Fibroblast of mammary gland (primary cell): ENCODE measurements at places on chromosomes 4 and X.

- no peak for DNase-seq
These were observed 53.5 kb downstream of the FAM114A1 start for GRCh38 chr4:38921151-38921550.

GRCh38 chr4:69760455-69760854 is at the start of gene SULT1B1:
TSS of gene SULT1B1 (minus strand) at chr4:69760620. CDS start at chr4:69755217, 5,403 bp downstream.
- DNase-seq, result peak; percentile 85

- DNase-seq, result peak; percentile 37
These were observed 257.6 kb upstream of the CXXC4 start for GRCh38 chr4:104752337-104752736.

GRCh38 chr4:47736146-47736545 is 101.7 kb downstream of the CORIN start:
- no peak for DNase-seq

DNA sequence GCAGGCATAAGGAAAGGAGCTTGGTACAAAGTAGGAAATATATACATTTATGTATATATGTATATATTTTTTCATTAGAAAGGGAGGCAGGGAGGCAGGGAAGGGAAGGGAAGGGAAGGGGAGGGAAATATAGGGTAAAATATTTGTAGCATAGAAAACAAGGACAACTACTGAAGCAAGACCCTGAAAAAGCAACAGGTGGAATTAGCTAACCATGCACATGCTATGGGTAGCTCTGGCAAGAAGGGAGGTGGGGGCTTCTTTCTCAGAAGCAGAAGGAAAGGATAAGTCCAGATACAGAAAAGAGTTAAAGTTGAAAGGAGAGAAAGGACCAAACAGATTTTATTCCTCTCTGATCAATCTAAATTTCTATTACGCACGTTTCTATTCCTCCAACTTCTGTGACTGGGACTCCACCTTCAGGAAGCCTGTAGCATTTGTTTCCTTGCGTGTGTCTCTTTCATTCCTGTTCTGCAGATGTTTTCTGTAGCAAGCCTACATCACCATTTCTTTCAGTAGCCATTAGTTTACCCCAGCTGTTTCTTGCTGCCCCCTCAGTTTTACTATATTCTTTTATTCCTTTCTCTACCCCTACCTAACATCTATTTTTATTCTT is 82.9 kb downstream of the OR13H1 start:
- peak; percentile 23 for DNase-seq

DNA sequence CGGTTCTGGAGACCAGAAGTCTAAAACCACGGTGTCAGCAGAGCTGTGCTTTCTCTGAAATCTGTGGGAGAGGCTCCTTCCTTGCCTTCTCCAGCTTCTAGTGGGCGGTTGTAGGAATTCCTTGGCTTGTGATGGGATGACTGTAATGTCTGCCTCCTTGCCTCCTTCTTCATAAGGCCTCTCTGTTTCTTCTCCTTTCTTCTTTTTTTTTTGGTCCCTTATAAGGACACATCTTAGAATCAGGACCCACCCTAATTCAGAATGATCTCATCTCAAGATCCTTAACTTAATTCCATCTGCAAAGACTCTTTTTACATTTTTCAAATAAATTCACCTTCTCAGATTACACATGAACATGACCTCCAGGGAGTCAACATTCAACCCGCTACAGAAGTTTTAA is 186.9 kb downstream of the STK32B start:
- peak; percentile 8 for DNase-seq

GRCh38 chr4:140044337-140044902 is 109.6 kb downstream of the MAML3 start:
- peak; percentile 30 for DNase-seq

- peak; percentile 52 for DNase-seq
These were observed 172.2 kb upstream of the CXCL13 start for GRCh38 chr4:77433418-77433733.

DNA sequence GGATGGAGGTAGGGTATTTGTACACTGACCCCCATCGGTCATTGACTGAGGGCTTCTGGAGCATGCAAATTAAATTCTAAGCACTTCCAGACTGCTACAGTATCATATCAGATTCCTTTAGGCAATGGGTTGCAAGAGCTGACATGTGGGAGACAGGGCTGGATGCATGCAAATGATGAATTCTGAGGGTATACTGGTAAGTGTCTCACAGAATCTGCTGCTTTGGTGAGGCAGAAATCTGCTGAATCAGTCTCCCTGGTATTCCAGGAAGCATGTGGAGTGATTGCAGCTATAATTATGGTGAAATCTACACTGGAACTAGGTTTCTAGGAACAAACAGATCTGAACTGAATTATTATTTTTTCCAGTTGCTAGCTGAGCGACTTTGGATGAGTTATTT is 684.9 kb upstream of the MAGEB2 start:
- peak; percentile 38 for DNase-seq

DNA sequence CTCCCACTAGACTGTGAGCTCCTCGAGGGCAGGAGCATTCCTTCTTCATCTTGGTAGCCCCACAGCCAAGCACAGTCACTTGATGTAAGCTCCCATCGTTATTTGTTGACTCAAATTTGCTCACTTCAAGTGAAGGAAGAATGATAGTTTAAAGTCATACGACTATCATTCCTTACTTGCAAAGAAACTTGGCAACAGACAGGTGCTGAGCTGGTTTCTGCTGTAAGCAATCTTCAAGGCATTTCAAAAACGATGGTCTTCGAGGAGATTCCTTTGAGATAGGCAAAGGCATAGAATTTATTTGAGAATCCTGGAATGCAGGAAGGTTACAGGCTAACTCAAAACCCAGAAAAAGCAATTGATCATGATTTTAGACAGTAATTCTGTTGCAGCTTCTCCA is 64.8 kb downstream of the QDPR start:
- DNase-seq, result peak; percentile 47

DNA sequence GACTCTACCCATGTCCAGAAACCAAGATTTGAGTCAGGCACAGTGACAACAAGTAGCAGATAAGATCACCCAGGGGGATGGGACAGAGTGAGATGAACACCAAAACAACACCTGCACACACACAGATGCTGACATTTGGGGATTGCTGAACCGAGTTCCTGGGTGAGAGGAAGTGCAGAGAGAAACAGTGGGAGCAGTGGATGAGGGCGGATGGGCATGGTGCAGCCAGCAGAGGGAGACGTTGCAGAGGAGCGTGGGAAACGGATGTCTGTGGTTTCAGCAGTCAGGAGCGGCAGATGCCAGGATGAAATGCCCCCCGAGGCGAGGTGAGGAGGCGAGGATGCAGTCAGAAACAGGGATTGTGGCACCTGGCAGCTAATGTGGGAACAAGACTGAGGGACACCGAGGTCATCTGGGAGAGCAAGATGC is 78.6 kb upstream of the STS start:
- DNase-seq, result no peak

- peak; percentile 93 for DNase-seq
These were observed 134.9 kb upstream of the VEGFC start for GRCh38 chr4:176927664-176928063.

DNA sequence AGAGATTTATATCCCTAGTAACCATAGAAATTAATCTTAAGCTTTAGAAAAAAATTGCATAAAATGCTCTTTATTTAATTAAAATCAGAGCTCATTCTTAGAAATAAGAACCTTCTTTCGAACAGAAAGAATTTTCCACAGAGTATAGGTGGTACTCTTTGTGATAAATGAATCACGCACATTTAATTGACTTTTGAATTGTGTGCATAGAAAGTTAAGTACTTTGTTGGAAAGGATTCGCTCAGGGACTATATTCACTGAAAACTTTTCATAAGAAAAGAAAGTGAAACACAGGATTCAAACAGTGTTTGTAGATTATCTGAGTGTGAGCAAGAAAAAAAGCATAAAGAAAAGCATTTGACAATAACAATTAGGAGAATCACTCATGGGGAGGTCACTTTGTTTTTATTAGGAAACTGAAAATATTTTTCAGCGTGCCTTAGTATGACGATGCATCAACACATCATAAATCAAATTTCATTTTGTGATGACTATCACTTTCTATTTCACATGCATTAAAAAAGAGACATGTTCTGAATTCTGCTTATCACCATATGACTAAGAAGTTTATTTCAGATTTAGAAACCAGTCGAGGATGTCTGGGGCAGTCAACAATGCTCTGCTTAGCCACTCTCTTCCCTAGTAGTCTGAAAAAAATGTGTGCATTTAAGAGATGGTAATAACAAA is 49.5 kb downstream of the STX18 start:
- peak; percentile 71 for DNase-seq

- DNase-seq, result peak; percentile 90
These were observed at the start of gene CDKN2AIP for GRCh38 chr4:183444214-183445096. TSS of gene CDKN2AIP (plus strand) at chr4:183444636. CDS start at chr4:183444798, 162 bp downstream.

DNA sequence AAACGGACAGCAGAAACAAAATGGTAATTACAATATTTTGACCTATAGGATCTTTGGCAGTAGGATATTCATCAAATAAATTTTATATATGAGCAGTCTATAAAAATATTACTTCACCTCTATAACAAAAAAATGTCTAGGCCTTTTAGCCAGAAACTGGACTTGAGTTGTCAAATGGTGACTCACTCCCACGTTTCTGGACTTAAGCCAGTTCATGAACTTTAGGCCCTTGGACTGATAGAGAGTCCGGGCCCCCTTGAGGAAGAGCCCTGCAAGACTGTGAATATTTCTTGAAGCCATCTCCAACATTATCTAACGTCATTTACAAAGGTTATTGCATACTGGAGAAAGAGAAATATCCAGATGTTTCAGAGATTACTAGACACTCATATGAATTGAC is 106.8 kb upstream of the FAM47A start:
- DNase-seq, result peak; percentile 1

GRCh38 chr4:18754180-18754579 is 732.6 kb upstream of the LCORL start:
- DNase-seq, result no peak

DNA sequence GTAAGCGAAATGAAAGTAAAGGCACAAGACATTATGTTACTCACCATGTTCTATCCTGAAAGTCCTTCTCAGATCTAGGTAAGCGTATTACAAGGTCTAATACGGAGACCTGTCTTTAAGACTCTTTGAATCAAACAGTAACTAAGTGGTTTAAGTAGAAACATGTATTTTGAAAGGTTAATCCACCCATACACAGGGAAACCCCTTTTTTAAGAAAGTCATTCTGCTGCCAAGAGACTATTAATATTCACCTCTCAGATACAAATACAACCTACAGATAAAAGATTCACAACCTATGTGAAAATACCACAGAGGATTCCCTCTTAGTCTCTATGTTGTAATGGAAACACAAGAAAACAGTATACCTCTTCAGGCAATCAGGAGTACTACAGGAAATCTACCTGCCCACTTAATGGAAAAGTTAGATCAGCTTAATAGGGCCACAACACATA is 63.2 kb upstream of the TNIP3 start:
- no peak for DNase-seq

- DNase-seq, result peak; percentile 64
These were observed 17.5 kb downstream of the PTTG2 start for GRCh38 chr4:37977471-37978247.

- DNase-seq, result no peak
These were observed 111.1 kb downstream of the ADRA2C start for GRCh38 chr4:3877236-3877635.

DNA sequence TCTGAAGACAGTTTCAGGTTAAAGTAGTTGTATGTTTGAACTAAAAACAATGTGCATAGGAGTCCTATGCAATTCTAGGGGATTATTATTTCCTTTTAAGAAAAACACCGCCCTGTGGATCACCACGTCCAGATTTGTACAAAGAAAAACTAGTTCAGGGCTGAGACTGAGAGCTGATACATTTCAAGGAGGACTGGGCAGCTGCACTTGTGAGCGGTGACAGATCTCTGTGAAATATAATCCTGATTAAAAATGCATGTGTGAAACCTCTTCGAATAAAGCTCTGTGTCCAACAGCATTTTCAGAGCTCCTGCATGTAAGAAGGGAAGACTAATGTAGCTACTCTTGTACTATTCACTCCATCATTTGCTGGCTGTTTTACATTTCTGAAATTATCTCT is 365.8 kb upstream of the PITX2 start:
- DNase-seq, result no peak

GRCh38 chr4:166366012-166366411 is 493.0 kb downstream of the TLL1 start:
- DNase-seq, result no peak

DNA sequence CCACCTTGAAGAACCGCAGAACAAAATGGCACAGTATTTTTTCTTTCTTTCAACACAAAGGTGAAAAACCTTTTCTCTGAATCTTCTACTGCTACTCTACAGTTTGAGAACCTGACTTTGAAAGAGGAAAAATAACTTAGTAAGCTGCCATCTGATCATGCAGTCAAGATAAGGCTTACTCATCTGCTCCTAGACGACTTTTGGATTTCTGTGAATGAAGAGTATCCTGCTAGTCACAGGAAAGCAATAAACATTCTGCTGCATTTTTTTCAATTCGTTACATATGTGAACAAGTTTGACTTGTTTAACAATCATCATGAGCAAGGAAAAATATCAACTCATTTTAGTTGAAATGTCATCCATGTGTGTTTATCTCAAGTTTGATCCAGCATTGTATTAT is 25.2 kb downstream of the TIGD2 start:
- peak; percentile 24 for DNase-seq
